Lower leg skin (tissue), 4 donors: ENCODE measurements at places on chromosomes 11 and 22.
A peak's percentile ranks its signal among the peaks of the same experiment; 100 is the strongest.

DNA sequence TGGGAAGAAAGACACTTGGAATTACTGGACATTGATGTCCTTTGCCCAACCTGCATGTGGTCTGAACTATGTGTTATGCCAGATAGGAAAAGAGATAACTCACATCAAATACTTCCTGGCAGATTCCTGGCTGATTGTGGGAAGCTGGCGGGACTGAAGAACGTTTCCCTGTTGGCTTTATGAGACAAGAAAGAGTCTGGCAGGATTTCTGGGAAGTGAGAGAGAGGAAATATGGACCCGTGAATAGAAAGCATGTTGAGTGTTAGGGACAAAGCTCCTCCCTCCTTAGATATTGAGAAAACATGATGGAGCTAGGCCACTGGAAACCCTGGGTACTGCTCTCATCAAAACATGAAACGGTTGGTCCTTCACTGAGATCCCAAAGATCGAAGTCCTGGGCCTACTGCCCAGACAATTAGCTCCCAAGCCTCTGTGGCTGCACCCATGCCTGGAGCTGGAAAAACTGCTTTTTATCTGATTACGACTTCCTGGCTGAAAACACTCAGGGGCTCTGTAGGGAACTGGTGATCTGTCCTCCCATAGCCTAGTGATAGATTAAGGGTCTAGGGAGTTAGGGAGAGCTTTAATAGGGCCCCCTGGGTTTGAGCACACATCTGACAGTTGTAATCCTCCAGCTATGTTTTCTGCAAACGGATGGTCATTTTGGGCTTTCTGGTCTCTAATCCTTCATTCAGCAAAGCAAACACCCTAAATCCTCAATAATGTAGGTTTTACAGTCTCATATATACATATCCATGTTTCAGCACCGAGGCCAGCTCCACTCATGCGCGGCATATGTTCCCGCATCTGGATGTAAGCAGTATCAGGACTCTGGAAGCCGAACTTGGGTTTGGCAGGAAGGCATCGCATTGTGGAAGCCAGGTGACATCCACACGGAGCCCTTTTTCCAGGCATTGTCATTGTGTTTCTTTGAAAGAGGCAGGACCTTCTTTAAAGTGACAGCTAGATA, 6.1 kb upstream of the B3GAT1 start:
- DNase-seq = no peak

- peak; percentile 87 for DNase-seq
These were observed 53.2 kb downstream of the GRIK4 start for GRCh38 chr11:120564573-120565311.

DNA sequence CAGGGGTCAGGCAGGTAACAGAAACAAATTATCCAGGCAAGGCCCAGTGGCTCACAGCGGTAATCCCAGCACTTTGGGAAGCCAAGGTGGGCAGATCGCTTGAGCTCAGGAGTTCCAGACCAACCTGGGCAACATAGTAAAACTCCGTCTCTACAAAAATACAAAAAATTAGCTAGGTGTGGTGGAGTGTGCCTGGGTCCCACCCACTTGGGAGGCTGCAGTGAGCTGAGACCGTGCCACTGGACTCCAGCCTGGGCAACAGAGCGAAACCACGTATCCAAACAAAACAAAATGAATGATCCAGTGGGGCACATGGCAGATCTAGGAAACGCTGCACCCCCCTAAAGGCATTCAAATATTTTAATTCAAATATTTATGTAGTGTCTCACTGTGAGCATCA, 9.9 kb downstream of the NUMA1 start:
- DNase-seq = no peak

DNA sequence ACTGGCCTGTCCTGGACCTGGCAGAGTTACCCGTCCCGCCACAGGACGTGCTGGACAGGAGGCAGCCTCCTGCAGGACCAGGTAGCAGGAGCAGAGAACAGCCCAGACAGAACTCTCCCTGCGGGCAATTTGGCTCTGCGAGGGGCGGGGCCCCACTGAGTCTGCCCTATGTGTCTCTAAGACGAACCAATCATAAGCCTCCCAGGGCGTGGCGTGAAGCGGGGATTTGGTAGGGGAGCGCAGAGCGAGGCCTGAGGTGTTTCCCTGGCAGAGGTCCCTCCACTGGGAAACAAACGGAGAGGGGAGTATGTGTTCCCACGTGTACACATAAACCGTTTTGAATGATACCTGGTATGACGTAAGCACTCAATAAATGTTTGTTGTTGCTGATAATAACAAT, 7.4 kb downstream of the CD82 start:
- peak; percentile 48 for DNase-seq

GRCh38 chr11:86489442-86489841, 114.8 kb downstream of the CCDC81 start:
- peak; percentile 60 for DNase-seq

- no peak for DNase-seq
These were observed 55.5 kb downstream of the ABTB2 start for GRCh38 chr11:34302046-34302921.

GRCh38 chr11:128837627-128838026, 29.5 kb downstream of the KCNJ1 start:
- DNase-seq = no peak

GRCh38 chr22:39471381-39472141, 14.7 kb downstream of the MGAT3 start:
- DNase-seq = no peak

GRCh38 chr22:41092847-41093411, 537 bp downstream of the EP300 start:
- DNase-seq = no peak

DNA sequence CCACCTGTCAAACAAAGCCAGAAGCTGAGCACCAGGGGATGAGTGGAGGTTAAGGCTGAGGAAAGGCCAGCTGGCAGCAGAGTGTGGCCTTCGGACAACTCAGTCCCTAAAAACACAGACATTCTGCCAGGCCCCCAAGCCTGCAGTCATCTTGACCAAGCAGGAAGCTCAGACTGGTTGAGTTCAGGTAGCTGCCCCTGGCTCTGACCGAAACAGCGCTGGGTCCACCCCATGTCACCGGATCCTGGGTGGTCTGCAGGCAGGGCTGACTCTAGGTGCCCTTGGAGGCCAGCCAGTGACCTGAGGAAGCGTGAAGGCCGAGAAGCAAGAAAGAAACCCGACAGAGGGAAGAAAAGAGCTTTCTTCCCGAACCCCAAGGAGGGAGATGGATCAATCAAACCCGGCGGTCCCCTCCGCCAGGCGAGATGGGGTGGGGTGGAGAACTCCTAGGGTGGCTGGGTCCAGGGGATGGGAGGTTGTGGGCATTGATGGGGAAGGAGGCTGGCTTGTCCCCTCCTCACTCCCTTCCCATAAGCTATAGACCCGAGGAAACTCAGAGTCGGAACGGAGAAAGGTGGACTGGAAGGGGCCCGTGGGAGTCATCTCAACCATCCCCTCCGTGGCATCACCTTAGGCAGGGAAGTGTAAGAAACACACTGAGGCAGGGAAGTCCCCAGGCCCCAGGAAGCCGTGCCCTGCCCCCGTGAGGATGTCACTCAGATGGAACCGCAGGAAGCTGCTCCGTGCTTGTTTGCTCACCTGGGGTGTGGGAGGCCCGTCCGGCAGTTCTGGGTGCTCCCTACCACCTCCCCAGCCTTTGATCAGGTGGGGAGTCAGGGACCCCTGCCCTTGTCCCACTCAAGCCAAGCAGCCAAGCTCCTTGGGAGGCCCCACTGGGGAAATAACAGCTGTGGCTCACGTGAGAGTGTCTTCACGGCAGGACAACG, 11.7 kb downstream of the CXCR5 start:
- DNase-seq = no peak

DNA sequence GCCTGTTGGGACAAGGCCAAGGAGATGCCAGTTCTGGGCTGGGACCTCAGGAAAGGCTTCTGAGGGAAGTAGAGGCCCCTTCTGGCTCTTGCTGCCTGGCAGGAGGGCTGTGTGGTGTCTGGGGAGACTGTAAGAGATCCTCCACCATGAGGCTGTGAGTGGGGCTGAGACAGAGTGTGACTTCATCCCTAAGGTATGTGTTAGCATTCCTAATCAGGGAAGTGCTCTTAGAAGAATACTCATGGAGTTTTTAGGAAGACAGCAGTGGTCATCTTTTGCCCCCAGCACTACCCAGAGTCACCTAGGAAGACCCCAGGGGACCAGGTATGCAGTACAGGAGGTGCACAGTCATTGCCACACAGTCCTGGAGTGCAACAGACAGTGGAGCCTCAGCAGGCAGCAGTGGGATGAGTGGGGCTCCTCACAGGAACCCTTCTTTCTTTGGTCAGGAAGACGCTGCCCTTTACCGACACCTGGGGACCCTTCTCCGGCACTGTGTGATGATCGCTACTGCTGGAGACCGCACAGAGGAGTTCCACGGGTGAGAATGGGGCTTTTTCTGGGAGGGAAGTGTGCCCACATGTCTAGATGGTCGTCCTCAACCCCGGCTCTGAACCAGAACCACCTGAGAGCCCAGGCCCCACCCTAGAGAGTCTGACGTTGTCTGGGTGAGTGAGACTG, 2.8 kb downstream of the RIC8A start:
- DNase-seq = no peak

DNA sequence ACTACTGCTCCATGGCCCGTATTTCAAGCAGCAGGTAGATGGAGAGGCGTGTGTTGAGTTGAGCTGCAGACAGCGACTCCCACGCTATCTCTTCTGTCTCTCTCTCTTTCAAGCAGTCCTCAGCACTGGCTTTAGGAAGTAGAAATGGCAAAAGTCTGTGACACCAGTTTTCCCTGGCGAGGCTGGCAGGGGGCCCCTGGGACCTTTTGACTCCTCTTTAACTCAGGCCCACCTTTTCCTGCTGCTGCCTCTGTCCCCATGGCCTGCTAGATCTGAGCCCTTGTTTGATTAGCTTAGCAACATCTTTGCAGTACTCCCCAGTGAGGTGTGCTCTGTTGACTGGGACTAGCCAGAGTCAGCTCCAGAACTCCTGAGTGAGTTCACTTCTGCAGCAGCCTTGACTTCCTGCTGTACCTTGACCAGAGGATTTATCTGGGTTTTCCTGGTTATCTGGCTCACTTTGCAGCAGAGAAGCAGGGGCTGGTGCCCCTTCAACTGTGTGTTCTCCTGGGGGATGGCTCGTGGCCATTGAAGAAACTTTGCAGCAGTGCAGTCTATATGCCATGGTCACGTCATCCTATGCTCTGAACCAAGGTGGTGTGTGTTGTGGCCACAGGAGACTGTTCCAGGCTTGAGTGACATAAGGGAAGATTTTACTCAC, 183.9 kb downstream of the DBX1 start:
- no peak for DNase-seq

DNA sequence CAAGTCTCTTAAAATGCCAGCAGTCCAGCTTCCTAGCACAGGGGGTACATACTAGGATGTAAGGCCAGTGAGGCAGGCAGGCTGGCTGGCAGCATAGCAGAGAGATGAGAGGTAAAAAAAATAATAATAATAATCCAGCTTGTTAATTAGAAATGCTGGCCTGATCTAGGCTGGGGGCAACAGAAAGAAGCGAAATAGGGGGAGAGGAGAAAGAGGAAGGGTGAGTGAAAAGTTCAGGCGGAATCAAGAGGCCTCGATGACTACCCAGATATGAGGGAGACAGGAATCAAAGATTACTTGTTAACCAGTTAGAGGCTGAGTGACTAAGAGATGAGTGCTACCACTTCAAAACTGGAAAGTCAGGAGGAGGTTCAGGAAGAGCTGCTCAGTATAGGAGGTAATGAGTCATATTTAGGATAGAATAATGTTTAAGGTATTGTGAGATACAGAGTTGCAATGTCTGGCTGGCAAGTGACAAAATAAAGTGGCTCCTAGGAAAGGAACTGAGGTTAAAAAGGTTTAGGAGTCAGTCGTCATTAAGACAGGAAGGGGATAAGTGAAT, 2.8 kb downstream of the ALKBH8 start:
- no peak for DNase-seq

GRCh38 chr22:22092974-22093373, 110.4 kb upstream of the TOP3B start:
- DNase-seq = no peak

DNA sequence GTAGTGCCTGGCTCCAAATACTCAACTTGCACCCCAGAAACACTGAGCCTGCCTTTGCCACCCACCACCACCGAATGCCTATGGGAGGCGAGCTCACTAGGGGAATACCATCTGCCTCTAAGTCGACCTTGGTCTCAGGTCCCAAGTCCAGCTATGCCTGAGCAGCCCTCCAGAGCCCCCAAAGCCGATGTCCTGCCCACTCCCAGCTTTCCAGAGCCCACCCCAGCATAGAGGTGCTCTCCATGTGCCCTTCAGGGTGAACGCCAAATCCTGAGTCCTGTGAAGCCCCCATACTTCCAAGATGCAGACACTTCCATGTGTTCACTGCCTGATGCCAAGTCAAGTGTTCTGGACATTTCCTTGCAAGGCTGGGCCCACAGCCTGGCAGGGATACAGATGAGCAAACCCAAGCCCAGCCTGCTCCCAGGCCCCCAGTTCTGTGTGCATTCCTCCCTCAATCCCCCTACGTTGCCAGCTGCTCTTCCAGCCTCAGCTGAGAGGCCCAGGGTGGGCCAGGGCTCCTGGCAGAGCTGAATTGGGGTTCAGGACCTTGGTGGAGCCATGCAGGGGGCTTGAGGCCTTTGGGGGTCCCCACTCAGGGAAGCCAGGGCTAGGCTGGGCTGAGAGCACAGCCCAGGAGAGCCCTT, 2.6 kb upstream of the KMT5B start:
- no peak for DNase-seq

DNA sequence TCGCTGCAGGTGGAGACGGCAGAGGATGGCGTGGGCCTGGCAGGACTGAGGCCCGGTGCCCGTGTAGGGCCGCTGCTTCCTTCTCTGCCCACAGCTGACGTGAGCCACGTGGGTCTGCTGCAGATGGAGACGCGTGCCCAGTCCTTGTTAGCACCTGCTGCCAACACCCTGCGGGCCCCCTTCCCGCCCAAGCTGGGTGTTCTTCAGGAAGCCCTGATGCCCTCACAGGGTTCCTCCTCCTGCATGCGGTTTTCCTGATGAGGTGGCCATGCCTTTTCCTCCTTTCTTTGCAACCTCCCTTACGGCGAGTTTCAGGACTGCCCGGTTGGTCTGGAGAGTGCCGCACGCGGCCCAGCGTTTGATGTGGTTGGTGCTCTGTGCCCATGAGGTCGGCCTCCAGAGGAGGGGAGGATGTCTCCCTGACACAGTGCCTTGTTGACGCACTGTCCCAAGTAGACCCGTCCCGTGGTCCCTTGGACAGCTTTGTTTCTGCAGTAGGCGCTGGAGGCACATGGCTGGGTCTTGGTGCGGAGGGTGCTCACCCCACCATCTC, 44.7 kb downstream of the AP2A2 start:
- DNase-seq = no peak

DNA sequence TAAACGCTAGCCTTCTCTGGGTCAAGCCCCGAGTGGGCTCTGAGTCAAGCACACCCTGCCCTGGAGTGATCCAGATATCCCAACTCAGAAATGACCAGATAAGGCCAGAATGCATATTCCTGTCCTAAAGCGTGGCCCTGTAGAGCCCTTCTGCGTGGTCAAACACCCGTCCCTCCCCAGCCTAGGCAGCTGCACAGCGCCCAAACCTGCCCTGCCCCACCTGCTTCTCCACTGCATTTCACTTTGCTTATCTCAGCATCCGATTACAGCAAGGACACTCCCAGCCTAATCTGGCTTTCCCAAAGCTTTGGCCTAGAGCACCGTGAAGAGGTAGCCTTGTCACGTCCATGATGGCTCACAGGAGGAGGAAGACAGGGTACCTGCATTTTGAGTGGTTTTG, 11.9 kb upstream of the TMPRSS4 start:
- peak; percentile 67 for DNase-seq
